ENCODE measurements at places on chromosomes 2 and 18. TPM values are rescaled to one million over a fixed set of nuclear protein-coding genes. Genes with fewer than 3 reads are reported as not detected.

Gene SANBR
- total RNA-seq = 14.3 TPM

Gene HOXD13
- total RNA-seq = not detected

Gene PIK3C3
- 25.7 TPM for total RNA-seq

GRCh38 chr2:169073963-169074751 lies 4.8 kb downstream of the DHRS9 start:
- no peak for DNase-seq

Gene PLEK
- not detected for total RNA-seq

Gene STON1
- 1.8 TPM for total RNA-seq
